Ascending aorta (tissue), 2 donors: ENCODE measurements at places on chromosomes 7 and 10. TPM values are rescaled to one million over a fixed set of nuclear protein-coding genes. Genes with fewer than 3 reads are reported as not detected.
A peak's percentile ranks its signal among the peaks of the same experiment; 100 is the strongest.

The VWA2 gene
- total RNA-seq, result not detected

The MRPL32 gene
- total RNA-seq, result 24.3 TPM

The ZNF479 gene
- total RNA-seq, result not detected

The GPER1 gene
- 11.3 TPM for total RNA-seq

The ITPRID1 gene
- not detected for total RNA-seq

The LIPF gene
- 7.1 TPM for total RNA-seq

DNA sequence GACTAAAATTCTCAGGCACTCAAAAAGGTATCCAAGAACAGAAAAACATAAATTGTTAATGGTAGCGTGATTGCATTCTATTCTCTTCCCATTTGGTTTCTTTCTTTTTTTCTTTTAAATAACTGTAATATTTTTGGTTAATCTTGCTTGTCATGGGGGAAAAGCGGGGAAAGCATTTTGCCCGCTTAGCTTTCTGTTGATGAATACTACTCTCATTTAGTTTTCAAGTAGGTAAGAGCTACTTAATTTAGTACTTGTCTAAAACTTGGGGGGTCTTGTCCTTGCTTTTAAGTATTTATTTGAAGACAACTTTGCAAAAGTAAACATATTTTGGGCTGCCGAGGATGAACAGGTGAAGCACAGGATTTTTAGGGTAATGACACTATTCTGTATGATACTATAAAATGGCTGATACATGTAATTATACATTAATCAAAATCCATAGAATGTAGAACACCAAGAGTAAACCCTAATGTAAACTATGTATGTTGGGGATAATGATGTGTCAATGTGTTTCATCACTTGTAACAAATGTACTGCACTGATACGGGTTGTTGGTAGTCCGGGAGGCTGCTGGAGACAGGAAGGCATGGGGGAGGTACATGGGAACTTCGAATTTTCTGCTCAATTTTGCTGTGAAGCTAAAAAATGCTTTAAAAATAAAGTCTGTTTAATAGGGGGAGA is 1.7 kb downstream of the TES start:
- H3K27ac ChIP-seq, result peak overlapping the region; percentile 99
- H3K27me3 ChIP-seq, result no peaks in the 10 kb centered on the region
- peak overlapping the region; percentile 89 for H3K4me3 ChIP-seq
- DNase-seq, result no peak
- H3K36me3 ChIP-seq, result no peaks in the 10 kb centered on the region
- peaks cover 5% of the 10 kb centered on the region for H3K4me1 ChIP-seq

GRCh38 chr7:139767561-139767982 is 10.2 kb downstream of the HIPK2 start:
- peaks cover 8% of the 10 kb centered on the region for H3K36me3 ChIP-seq
- no peak overlapping the region for H3K4me3 ChIP-seq
- no peaks in the 10 kb centered on the region for H3K27me3 ChIP-seq
- H3K4me1 ChIP-seq, result peaks cover 22% of the 10 kb centered on the region
- no peak overlapping the region for H3K27ac ChIP-seq

DNA sequence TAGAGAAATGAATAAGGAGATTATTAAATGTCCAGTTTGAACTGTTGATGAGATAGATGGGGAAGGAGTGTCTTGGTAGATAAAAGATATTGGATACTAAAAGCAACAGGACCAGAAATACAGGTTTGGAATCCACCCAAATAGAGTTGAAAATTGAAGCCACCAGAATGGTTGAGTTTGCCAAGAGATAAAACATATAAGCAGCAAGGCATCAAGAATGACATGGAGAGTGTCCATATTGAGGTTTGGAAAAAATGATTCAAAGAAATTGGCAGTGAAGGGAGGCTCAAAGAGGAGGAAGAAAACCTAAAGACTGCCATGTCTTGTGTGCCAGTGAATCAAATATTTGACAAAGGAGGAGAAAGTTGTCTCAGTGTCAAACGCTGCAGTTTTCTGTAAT is 24.2 kb downstream of the CFAP69 start:
- H3K27ac ChIP-seq, result no peak overlapping the region
- DNase-seq, result no peak
- H3K4me1 ChIP-seq, result no peaks in the 10 kb centered on the region
- no peaks in the 10 kb centered on the region for H3K36me3 ChIP-seq
- no peak overlapping the region for H3K4me3 ChIP-seq
- H3K27me3 ChIP-seq, result no peaks in the 10 kb centered on the region

DNA sequence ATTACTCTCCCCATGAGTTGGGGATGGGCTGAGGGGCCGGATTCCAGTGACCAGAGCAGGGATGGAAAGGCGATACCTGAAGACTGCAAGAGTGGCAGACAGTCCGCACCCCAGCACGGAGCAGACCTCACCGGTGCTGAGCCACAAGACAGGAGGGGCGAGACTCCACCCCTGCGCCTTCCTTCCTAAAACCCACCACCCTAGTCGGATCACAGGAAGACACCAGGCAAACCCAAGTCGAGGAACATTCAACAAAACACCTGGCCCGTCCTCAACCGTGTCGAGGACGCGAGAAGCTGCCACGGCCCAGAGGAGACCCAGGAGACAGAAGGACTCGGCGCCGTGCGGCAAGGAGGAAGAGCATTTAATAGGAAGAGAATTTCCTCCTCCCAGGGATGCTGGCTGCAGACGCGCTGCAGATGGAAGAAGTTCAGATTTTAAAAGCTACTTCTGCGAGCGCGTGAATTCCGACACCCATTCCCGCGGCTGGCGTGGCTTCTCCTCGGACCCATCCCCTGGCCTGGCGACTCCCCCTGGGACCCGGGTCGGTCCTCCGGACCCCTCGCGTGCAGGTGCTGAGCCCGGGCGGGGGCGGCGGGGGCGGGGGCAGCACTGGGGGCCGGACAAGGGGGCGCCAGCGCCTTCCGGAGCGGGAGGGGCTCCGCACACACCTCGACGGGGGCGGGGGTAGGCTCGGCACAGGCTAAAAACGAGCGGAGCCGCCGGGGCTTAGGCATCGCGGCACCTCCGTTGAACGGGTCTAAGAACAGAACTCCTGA is 563 bp upstream of the UTF1 start:
- H3K27ac ChIP-seq, result no peak overlapping the region
- H3K4me1 ChIP-seq, result no peaks in the 10 kb centered on the region
- no peaks in the 10 kb centered on the region for H3K36me3 ChIP-seq

GRCh38 chr10:47453141-47454007 is 30.5 kb downstream of the ANXA8 start:
- DNase-seq, result no peak
- H3K27me3 ChIP-seq, result no peaks in the 10 kb centered on the region
- no peaks in the 10 kb centered on the region for H3K4me1 ChIP-seq
- H3K36me3 ChIP-seq, result no peaks in the 10 kb centered on the region
- no peak overlapping the region for H3K4me3 ChIP-seq

GRCh38 chr7:74173491-74173865 is 678 bp upstream of the EIF4H start:
- no peak for DNase-seq
- peaks cover 42% of the 10 kb centered on the region for H3K4me1 ChIP-seq
- H3K4me3 ChIP-seq, result peak overlapping the region; percentile 70
- H3K27ac ChIP-seq, result peak overlapping the region; percentile 90

DNA sequence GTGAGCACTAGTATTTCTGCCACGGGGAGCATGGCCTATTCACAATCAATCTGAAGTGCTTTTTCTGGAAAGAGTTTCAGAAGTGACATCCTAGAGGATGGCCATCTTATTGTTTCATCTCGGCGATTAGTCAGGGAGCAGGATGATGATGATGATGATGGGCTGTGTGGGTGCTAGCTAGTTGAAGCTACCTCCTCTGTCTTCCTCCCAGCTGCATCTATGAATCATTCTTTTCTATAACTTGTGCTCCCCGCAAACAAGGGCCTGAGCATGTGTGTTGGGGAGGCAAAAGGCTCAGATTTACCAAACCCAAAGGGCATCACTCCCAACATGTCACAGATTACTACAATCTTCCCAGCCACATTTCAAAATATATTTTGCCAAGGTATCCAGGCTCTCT is 118.7 kb upstream of the LAMB4 start:
- no peak for DNase-seq
- no peaks in the 10 kb centered on the region for H3K4me1 ChIP-seq
- no peaks in the 10 kb centered on the region for H3K36me3 ChIP-seq
- no peak overlapping the region for H3K27ac ChIP-seq
- no peak overlapping the region for H3K4me3 ChIP-seq

- no peak overlapping the region for H3K4me3 ChIP-seq
- no peak overlapping the region for H3K27ac ChIP-seq
- DNase-seq, result no peak
- H3K27me3 ChIP-seq, result no peaks in the 10 kb centered on the region
Measured at GRCh38 chr7:127895814-127896280, 135.4 kb downstream of the LRRC4 start.

DNA sequence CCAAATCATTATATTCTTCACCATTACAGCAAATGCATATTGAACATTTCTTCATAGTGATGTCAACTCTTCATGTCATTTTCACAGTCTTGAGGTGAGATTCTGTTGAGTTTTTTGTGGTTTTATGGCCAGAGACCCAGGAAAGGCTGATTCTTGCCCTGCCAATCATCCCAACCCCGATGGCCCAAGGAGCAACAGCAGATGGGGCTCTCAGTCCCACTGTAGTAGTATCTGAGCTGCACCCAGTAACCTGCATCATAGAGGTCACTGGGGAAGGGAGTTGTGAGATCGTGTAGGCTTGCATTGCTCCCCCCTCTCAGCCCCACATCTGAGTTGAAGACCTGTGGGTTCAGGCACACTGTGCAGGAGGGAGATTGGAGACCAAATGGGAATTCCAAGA is 26.7 kb downstream of the ZSCAN25 start:
- no peak for DNase-seq
- no peak overlapping the region for H3K4me3 ChIP-seq
- H3K27me3 ChIP-seq, result no peaks in the 10 kb centered on the region
- H3K36me3 ChIP-seq, result peaks cover 17% of the 10 kb centered on the region

DNA sequence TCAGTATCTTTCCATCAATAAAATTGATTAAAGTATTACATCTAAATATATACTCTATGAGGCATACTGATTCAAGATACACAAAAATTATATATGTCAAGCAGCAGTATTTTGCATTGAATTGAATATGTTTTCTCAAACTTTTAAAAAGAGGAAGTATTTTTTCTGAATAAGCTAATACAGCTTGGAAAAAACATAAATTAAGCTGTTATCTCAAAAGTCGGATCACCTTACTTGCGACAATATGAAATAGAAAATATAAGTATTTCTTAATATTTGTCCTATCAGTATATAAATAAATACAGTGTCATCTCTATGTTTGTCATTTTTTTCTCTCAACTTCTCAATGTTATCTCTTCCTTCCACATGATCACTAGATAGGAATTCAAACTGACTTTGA is 139.3 kb downstream of the MBL2 start:
- H3K4me1 ChIP-seq, result no peaks in the 10 kb centered on the region
- no peak overlapping the region for H3K4me3 ChIP-seq
- H3K27ac ChIP-seq, result no peak overlapping the region
- H3K36me3 ChIP-seq, result no peaks in the 10 kb centered on the region
- no peak for DNase-seq

DNA sequence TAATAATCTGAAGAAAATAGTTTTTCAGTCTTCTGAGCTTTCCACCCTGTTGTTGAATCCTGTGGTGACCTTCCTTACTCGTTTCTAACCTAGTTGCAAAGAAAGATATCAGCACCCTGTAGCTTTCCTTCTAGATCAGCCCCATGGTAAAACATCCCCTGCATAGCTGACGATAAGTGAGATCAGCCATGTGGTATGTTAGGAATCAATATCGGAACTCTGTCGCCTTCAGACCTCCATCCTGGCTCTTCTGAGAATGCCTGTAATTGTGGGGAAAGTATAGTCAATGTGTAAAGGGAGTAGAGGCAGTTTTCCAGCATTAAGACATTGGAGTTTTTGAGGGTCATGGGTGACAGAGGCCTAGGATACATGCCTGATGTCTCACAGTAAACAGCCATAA is 151.8 kb downstream of the LRRC4 start:
- H3K4me1 ChIP-seq, result no peaks in the 10 kb centered on the region

DNA sequence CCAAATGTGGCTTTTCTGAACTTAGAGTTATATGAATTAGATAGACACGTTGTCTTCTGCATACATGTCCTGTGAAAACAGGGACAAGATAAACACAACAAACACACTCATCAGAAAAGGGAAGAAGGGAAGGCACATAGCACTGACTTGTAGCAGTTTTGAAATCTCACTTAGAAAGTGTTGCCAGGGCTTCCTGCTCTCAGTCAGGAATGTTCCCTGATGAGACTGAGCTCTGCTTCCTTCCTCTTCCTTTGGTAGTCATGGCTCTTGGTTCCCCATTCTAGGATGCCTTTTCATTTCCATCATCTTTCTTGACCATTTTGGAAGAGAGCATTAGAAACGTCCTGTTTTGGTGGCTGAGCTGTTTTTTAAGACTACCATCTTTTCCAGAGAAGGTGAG is 233.8 kb upstream of the LYZL1 start:
- DNase-seq, result no peak
- H3K36me3 ChIP-seq, result no peaks in the 10 kb centered on the region
- no peaks in the 10 kb centered on the region for H3K27me3 ChIP-seq
- no peaks in the 10 kb centered on the region for H3K4me1 ChIP-seq
- no peak overlapping the region for H3K27ac ChIP-seq
- H3K4me3 ChIP-seq, result no peak overlapping the region

DNA sequence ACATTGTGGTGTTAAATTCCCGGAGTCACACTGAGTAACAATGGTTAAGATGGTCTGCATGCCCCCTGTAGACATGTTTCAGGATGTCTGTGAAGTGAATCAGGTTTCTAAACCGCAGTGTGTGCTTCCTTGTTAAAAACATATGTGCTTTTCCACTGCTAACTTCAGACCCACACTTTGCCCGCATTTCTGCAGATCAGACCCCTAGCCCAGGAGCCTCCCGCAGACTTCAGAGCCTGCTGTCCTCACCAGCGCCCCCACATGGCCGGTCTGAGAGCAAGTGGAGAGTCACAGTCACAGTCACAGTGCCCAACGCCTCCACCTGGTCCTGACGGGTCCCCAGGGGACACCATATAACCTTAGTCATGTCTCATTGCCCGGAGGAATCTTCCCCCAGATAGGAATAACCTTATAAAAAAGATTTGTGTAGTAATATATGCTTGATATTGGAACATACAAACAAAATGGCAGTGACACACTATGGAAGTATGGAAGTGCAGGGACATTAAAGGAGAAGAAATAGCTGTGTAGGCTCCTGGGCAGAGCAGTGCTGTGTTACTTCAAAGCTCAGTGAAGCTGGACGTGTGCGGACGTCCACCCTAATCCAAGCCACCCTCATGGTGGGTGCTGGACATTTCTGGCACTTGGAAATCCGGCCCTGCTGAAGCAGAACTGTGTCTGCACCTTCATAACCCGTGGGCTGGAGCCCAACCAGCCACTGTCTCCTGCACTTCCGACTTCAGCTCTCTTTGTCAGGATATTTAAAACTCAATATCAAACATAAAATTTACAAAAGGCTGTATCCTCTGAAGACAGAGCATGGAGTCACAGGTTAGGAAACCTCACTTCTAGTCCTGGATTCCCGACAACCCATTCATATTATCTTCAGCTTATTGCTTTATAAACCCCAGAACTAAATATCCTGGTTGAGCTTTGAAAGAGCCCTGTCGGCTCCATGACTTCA is 29.0 kb downstream of the GSTO2 start:
- no peak overlapping the region for H3K4me3 ChIP-seq
- DNase-seq, result no peak
- H3K36me3 ChIP-seq, result no peaks in the 10 kb centered on the region
